RPMI8226 (cell line): ENCODE measurements at places on chromosomes 4 and X.
A peak's percentile ranks its signal among the peaks of the same experiment; 100 is the strongest.

- DNase-seq = no peak
Observed at GRCh38 chr4:176359590-176359989, 39.8 kb downstream of the SPCS3 start.

GRCh38 chrX:50971395-50971794 is 60.9 kb downstream of the BMP15 start:
- no peak for DNase-seq

DNA sequence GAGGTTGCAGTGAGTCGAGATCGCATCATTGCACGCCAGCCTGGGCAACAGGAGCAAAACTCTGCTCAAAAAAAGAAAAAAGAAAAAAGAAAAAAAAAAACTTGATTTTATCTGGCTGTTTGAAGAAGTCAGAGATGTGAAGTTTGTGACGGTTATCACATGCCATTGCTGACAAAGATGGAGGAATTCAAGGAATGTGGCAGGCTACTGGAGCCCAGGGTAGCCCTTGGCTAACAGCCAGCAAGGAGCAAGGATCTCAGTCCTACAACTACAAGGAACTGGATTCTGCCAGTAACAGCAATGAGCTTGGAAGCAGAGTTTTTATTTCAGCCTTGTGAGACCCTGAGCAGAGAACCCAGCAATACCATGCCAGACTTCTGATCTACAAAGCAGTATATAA is 24.3 kb upstream of the TET2 start:
- DNase-seq = no peak

GRCh38 chrX:63349307-63349706 is 1.8 kb downstream of the SPIN4 start:
- no peak for DNase-seq

DNA sequence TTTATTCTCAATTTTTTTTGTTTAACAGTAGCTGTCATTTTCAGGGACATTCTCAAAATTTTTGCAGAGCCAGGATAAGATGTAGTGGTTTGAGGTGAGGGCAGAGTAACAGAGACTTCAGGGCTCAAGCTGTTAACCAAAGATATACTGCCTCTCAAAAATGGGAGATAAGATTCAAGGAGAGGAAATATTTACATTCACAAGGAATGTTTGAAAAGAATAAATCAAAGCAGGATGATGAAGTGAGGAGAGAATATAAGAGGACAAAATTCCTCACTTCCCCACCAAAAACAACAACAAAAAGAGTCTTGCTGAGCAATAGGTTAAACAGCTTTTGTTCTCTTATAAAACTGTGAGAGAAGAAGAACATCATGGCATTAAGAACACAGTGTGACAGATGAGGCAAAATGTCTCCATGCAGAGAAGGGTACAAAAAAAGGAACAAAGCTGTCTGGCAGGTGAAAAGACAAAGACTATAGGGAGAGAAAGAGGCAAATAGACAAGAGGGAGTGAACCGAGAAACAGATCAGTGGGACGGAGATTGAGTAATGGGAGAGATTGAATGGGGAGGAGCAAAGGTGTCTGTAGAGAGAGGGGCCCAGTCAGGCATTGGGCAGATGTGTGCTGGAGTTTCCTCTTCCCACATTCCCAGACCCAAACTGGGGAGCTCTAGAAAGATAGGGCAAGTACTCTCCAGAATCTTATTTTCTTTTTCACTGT is 106.1 kb upstream of the TMEM150C start:
- no peak for DNase-seq

DNA sequence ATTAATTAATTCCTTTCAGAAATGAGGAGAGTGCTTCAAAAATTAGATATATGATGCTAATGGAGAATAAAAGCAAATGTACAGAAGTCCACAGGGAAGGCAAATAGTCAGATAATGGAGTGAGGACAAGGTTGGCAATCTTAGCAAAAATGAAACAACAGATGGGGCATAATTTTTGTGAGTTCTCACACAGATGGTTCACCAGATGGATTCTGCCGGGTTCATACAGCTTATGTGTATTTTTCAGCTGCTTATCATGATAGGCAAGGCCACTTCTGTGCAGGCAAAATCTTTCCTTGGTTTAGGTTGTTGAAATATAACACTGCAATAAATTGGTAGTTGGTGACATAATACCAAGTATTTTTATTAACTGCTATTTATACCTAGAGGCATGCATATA is 1539.0 kb upstream of the IGFBP7 start:
- no peak for DNase-seq

- peak; percentile 62 for DNase-seq
Observed at GRCh38 chr4:112515198-112516065, 548 bp downstream of the NEUROG2 start.

GRCh38 chr4:133145241-133145640 is 3.9 kb upstream of the PCDH10 start:
- DNase-seq = no peak

GRCh38 chr4:123812066-123812390 is 415.4 kb downstream of the SPRY1 start:
- DNase-seq = no peak

GRCh38 chr4:23369331-23369730 is 520.5 kb downstream of the PPARGC1A start:
- no peak for DNase-seq

DNA sequence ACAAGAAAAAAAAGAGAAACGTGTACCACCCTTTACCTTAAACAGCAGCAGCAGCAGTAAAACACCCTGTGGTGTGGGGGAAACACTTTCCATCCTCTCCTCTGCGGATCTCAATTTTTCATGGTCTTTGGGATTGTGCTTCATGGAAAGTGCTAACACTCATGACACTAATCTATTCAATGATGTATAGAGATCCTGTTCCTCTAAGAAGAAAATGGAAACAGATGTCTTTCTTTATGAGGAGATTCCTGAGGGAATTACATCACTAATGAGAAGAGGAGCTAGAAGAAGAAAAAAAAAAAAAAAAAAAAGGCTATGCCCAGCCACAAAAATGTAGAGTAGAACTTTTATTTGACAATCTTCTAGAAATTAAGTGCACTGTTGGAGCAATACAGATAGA is 62.9 kb upstream of the NDST3 start:
- DNase-seq = no peak

DNA sequence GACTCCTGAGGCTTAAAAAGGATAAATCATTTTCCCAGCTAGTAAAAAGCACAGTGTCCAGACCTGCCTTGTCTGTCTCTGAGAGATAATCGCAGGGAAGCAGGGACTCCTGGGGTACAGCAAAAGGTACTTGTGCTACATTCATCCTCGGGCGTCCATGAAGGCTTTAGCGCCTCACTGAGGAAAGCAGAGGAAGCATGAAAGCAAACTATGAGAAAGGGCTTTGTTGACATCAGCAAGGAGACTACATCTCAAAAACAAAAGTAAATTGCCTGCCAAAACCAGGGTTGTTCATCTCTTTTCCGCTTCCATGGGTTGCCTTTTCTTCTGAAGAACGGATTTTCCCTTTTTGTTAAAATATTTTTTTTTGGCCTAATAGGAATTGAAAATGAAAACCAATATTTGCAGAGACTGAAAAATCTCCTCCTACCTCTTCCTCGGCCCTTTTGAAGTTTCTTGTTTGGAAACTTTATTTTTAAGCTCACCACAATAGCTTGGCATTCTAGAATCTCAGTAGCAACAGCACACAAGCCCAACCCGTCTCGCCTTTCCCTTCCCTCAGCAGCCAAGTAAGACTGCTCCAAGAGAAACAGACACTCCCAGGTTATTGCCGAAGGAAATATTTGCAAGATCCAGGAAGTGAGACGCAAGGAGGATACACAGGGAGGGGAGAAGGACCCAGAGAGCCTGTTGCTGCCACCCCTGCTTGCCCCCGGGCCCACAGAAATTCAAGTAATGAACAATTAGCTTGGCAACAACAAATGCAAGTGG is 148.3 kb upstream of the DGKK start:
- no peak for DNase-seq

- DNase-seq = peak; percentile 78
Observed at GRCh38 chrX:107450823-107451509, 1.5 kb downstream of the FRMPD3 start.

DNA sequence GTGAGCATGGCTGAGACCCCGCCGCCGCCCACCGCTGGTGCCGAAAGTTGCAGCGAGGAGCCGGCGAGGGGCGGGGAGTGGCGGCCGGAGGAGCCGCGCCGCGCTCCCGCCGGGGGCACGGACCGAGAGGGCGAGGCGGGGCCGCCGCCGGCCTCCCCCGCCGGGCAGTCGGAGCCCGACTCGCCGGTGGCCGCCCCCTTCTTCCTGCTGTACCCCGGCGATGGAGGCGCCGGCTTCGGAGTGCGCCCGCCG is 16.5 kb downstream of the UTP3 start:
- no peak for DNase-seq

GRCh38 chrX:39196192-39197102 is 395.2 kb downstream of the MID1IP1 start:
- DNase-seq = peak; percentile 93

DNA sequence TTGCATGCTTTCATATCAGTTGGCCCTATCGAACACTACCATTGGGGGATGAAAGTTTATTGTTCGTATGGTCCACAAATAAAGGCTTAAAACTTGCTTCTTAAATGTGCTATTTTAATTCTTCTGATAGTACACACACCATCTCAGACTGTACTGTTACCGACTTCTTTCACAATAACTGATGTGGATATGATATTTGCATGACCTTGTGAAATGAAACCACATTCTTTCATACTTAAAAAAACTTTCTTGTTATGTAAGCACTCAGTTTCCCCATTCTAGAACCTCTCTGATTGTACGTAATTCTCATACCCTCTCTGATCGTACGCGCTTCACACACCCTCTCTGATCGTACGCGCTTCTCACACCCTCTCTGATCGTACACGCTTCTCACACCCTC is 12.0 kb upstream of the WDR19 start:
- no peak for DNase-seq

DNA sequence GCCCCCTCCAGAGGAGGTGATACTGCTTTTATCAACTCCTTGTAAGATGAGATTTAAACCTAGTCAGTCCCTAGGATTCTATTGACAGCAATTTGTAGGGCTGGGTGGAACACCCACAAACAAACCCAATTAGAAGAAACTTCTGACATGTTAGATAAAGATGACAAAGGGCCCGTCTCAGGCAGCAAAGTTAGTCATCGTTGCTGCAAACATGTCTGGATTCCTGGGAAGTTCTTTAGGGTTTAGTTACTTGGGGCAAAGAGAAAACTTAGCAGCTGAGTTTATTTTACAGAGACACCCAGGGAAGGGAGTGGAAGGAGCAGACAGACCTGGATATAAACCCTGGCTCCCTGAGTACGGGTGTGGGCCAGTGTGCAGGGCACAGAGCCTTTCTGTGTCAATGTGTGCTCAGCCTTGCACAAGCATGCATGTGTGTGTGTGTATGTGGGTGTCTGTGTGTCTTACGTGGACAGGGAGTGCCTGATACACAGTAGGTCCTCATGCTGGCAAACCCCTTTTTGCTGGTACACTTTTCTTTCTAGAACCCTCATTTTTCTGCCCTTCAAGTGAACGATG is 130.0 kb upstream of the STX18 start:
- no peak for DNase-seq

GRCh38 chr4:140799686-140800225 is 43.6 kb upstream of the TBC1D9 start:
- no peak for DNase-seq

DNA sequence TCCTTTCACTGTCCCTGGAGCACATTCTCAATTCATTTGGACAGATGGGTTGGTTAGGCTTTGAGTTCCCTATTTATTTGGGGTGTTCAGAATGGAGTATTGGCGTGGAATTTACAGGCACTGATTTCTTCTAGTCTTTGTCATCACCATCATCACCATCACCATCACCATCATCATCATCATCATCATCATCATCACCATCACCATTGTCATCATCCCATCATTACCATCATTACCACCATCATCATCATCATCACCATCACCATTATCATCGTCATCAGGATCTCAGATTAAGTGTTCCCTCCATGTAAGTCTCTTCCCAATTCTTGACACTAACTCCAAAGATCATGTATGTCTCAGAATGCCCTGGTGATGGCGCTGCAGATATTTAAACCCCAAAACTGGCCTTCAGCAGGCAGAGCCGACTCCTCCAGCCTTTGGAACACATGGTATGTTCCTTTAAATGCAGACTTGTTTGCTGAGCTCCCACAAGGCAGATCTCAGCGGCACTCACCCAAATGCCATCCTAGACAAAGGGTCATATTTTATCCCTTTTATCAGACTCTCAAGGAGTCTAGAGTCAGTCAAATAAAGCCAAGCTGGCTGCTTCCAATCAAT is 19.8 kb upstream of the FAM9A start:
- DNase-seq = no peak

DNA sequence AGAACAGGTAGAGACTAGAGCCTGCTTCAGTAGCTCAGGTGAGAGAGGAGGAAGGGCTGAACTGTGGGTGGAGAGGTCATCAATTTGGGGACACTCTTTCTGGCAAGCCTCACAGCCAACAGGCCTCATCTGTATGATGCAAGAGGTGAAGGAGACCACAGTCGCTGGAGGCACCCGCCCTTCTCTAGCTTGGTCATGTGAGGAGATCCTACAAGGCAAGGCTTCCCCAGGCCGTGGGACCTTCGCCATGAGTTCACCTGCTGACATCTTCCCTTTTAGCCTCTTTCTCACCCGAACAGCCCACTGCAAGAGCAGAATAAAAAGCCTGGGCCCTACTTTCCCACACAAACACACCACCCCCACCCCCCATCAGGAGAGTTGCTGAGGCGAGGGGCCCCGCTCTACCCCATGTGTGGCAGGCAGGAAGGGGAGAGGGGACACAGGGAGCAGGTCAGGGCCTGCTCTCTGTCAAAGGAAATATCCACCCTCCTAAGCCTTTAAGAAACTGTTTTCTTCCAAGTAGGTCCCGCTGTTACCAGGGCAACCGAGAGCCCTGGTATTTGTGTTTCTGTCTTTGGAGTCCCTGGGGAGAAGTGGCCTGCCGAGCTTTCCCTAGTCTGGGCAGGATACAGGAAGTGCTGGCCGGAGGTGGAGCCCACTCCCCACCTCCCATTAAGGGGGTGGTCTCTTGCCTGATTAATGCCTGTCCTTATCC is 8.1 kb downstream of the RTL5 start:
- DNase-seq = no peak

- DNase-seq = no peak
Observed at GRCh38 chrX:134692233-134692632, 34.0 kb upstream of the PLAC1 start.

DNA sequence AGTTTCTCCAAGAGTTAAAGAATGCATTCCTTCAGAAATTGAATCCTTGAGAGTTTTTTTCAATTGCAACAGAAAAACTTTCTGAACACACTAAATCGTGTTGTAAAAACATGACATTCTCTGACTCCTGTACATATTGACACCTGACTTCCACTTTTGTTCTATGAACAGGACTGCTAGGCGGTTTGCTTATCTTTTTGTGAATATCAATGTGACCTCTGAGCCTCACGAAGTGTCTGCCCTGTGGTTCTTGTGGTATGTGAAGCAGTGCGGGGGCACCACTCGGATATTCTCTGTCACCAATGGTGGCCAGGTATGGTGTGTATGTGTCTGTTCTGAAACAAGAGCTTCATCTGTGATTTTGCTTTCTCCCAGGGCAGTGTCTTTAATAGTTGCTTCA is 71.9 kb downstream of the MAOA start:
- DNase-seq = no peak
